ENCODE measurements at places on chromosomes 6 and 20.

GRCh38 chr20:22574545-22575086 is 9.8 kb downstream of the FOXA2 start:
- DNase-seq, result no peak

DNA sequence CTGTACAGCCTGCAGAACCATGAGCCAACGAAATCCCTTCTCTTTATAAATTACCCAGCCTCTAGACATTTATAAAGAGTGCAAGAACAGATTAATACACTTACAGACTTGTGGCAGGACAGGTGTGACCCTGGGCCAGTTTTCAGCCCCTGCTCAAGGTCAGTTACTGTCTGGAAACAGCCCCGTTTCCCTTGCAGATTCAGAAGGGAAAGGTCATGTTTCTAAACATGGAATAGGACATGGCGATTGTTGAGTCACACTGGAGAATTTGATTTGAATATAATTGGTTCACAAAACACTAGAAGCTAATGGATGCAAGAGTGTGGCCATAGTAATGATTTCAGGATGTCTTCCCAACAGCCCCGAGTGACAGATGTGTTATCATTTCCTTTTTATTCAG is 248.8 kb downstream of the DLL1 start:
- no peak for DNase-seq

- peak; percentile 71 for DNase-seq
These were observed 9.9 kb upstream of the BAK1 start for GRCh38 chr6:33589731-33590530.

- DNase-seq, result peak; percentile 76
These were observed 377.0 kb upstream of the NOX3 start for GRCh38 chr6:155832596-155832995.

GRCh38 chr20:57837208-57838035 is 127.6 kb upstream of the PMEPA1 start:
- DNase-seq, result no peak

DNA sequence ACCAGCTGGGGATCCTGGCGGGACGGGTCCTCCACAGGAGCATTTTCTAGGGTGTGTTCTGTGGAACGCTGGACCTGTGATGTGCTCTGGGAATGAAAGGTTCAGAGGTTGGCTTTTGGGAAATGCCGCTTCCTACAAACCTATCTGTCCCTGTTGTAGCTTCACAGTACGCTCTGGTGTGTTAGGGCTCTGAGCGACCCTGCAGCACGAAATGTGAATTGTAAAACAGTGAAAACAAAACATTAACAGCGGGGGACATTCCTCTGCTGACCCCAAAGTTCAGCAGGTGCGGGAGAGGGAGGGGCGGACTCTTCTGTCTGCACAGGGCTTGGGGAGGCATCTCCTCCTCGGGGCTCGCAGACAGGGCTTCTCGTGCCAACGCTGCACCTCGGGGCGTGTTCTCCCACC is 155.9 kb downstream of the NRN1 start:
- DNase-seq, result no peak

- DNase-seq, result peak; percentile 77
These were observed 101.2 kb downstream of the EPM2A start for GRCh38 chr6:145633981-145634627.

DNA sequence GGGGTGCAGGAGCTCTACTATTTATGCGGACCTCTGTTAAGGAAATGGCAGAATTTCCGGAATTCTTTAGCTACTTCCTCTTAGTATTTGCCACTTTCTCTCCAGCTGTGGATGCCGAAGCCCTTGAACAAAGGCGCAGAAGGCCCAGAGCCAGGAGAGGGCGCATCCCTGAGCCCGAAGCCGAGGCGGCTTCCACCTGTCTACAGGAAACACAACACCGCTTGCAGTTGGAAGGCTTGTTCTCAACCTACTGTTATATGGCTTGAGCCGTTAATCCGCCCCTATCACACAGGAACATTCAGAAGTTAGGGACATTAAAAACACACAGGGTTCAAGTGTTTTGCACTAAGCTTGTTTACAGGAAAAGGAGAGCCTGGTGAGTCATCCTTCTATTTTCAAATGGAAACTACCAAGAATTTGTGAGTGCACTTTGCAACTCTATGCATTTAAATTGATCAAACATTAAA is 417.1 kb downstream of the BCKDHB start:
- DNase-seq, result peak; percentile 74

DNA sequence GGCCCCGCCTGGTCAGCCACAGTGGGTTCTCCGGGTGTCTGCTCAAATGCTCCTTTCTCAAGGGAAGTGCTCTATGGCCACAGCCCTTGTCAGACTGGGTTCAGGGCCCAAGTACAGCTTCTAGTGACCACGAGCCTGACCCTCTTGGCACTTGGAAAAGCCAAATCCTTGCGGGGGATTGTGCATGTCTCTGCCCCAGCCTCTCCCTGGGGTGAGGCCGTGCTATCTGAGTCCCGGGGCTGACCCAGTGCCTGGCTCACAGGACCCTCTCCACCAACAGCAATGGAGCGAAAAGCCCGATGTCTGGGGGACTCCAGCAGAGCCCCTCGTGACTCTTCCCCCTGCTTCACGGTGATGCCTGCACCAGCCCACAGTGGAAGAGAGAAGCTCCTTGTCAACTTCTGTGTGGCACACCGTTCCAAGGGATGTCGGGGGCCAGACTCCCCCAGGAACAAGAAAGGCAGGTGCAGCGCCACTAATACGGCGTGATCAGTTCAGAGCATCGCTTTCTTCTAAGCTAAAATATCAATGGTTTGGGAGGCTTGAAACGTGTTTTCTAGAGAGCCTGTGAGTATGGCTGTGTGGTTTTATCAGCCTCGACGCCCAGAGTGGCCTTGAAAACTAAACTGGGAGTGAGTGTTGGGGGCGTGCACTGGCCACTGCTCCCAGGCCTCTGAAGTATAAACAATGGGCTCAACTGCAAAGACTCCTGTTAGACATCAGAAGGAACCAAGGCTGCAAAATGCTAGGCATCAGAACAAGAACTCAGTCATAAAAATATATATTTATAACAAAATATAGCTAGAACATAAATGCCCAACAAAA is 51.9 kb downstream of the DLL1 start:
- DNase-seq, result no peak

- DNase-seq, result peak; percentile 17
These were observed 62.3 kb downstream of the MAP7 start for GRCh38 chr6:136487759-136488425.

GRCh38 chr6:131789219-131789618 is 18.6 kb upstream of the ENPP1 start:
- no peak for DNase-seq

DNA sequence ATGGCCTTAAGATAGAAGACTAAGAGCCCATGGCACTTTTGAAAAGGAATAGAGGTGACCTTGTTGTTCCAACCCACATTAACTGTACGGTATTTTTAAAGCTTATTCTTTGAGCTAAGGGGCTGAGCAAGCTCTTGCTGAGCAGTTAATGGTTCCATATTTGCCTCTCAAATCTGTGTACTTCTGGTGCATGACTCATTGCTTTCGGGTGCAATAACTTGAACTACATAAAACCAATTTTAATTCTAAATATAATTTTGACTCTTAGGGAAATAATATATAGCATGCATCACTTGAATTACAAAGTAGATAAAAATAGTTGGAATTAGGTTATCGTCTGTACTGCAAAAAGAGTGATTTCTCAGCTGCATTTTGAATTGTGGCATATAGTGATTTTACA is 348.1 kb upstream of the CITED2 start:
- DNase-seq, result peak; percentile 57

DNA sequence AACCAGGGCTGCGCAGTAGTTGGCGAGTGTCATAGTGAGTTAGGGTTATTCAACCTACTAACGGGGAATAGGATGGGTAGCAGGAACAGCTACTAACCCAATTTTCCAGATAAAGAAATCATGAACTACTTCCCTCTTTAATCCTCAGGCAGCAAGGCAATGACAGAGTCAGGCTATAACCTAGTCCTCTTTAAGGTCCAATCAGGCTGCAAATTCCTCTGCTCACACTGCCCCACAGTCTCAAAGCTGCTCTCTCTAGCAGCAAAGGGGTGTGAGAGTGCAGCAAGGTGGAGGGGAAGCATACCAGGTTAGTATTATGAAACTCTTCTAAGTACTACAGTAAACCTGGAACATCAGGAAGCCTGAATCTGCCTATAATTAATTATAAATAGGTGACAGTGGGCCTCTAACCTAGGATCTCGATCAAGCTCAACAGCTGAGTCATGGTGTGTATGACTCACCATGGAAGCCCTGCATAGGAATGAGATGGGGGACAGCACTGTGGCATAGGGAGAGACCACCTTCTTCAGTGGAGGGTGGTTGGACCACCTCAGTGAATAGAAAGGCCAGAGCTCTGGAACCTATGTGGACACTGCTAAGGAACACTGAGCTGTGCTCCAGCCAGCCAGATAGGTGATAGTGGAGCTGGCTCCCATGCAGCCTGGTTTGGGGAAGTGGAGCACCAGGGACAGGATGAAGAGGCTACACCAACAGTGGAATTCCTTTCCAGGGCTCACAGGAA is 7.9 kb downstream of the PEX6 start:
- DNase-seq, result peak; percentile 36

DNA sequence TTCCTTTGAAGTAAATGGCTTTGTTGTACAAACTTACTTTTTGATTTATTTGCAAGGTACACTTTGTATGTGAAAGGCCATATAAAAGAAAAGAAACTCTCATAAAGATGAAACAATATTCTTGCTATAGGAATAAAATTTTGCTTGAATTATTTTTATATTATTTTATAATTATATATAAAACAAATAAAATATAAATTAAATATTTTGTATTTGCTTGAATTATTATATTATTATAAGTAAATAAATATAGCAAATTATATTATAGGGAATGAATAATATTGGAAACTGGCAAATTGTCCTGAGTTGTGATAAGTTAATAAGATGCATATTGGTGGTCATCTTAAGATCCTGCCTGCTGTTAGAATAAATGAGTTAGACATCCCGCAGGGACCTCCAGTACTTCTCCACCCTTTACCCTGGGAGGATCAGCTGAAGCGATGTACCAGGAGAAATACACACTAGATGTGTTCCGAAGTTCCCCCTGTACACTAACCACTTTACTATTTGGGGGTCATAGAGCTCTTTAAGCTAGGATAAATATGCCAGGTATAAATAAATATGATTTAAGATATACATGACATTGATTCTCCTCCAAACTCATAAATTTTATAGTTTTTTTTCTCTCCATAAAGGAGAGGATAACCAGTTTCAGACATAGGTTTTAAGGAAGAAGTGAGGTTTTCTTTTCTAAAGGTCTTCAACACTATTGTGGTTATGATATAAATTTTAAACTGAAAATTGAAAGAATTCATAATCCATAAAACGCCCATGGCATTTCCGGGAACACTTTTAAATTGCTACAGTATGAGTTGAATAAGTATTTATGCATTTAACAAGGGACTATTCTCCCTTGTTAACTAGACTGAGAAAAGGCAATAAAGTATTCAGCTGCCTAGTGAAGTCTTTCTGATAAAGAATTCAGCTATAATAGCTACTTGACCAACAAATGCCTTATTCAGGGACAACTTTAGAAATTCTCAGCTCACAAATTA is 486.3 kb upstream of the MARCKS start:
- no peak for DNase-seq

All from iris pigment epithelial cell (primary cell).